ENCODE measurements at places on chromosomes 1 and 21.

DNA sequence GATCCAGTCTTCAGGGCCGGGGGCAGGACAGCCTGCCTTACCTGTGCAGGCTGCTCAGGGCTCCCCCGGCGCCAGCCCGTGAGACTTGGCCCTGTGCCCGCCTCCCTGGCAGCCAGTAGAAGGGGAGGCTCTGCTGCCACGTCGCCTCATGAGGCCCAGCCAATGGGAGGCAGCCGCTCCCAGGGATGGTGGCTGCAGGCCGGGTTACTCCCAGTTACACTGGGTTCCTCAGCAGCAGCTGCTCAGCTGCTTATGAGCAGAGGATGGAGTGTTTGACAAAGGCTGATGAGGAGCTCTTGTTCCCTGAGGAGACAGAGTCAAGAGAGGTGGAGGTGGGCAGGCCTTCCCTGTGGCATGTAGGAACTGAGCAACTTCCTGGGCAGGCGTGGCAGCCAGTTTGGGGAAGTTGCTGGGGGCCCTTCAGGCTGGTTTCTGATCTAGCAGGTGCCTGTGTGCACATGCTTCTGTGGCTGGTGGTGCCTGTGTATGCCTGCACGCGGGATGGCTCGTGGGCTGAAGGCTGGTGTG is 5.5 kb downstream of the MFSD2A start:
- no peak for DNase-seq

DNA sequence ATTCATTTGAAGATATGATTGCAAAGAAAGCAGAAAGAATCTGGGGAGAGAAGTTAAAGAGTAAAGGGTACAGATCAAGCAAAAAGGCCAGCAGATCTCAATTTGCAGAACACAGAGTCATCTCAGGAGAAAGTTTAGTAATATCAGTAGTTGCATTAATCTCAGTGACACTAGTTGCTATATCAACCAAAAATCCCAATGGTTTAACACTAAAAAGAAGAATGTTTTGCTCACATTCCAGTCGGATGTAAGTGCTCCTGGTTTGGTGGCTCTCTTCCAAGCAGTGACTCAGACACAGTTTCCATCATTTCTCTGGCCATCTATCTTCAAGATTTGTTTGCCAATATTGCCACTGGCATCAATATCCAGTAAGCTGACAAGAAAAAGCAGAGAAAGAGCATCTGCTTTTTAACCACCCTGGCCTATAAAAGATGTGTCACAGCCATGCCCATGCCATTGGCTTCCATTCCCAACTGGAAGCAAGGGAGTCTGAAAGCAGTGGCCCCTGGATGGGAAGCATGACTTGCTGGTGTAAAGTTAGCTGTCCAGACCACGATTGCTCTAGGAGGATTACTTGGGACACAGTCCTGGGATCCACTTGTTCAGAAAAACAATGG is 45.5 kb upstream of the AIM2 start:
- DNase-seq = no peak

DNA sequence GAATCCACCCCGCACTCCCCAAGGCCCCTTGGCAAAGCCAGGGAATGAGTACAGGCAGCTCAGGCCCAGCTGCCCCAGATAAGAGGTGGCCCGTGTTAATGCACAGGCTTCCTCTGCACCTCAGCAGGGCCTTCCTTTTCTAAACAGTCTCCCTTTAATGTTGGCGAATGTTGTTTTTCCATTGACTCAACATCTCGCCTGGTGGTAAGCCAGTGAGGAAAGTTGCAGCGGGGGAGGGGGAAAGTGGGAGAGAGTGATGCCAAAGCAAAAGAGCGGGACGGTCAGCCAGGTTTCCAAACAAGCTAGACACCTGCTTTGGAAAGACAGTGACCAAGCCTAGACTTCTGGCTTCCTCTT is 10.3 kb upstream of the PROX1 start:
- DNase-seq = no peak

DNA sequence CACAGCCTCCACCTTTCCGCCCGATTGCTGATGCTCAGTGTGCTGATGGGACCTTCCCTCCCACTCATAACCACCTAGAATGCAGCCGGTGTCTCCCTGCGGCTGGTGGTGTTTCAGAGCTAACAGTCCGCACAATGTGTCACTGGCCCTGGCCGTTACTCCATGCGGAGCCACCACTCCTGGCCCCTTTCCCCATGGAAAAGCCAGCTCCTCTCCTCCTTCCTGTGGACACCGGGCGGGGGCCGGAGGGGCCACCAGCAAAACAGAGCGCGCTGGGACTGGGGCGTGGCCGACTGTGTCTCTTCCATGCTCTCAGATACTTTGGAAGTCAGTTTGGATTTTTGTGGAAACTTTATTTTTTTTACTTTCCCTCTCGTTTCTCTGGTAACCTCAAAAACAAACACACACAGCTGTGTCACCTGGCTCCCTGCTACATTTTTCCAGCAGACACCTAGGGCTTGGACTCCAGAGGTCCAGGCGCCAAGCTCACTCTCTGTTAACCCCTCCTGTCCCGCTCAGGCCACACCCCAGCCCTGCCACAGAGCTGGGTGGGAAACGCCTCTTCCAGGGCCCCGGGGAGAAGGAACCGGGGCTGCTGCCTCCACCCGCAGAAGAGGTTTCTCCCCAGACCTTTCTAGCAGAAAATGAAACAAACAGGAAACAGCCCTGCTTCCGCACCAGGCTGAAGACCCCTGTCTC is 32.5 kb upstream of the COL6A2 start:
- DNase-seq = no peak

DNA sequence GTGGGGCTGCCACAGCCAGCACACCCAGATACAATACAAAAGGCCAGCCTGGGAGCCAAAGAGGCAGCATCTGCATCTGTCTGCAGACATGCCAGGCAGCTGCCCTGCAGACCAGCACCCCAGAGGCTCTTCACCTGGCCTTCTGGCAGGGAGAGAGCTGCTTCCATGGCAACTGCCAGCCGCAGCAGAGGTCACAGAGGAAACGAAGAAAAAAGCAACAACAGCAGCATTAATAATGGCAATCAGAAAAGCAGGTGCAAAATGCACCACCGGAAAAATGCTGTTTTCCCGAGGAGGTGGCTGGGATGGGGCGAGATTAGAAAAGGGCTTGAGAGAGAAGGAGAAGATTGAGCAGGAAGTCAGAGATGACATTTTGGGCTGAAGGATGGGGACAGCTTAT is 309.5 kb downstream of the PCP4 start:
- no peak for DNase-seq

DNA sequence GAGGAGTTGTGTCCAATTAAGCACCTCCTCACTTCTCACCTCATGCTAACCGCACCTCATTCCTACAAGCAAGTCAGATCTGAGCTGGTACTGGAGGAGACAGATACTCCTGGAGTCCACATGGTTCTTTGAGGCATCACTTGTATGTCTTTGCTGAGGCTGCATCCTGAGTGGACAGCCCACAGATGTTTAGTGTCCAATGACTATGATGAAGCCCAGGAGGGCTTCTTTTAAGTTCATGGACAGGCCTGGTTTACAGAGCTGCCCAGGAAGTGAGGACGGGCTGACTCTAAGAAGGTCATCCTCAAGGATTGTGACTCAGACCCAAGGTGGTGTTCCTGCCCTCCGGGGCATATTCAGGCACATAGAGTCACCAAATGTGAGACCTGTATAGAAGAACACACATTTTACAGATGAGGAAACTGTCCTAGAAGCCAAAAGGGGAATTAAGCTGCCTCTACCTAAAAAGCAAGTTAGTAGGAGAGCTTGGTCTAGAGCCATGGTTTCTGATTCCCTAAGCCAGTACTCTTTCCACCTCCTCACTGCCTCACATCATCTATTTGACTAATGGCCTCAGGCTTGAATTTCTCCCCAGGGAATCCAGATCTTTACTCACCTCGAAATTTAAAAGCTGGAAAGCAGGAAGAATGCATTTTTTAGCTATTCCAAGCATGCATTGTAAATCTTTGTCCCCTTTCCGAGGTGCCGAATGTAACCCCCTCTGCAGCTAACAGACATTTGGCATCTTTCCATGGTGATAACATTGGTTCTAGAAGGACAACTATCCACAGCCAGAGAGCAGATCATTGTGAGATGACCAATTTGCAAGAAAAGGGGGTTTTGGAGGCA is 228.1 kb downstream of the OMA1 start:
- DNase-seq = no peak

DNA sequence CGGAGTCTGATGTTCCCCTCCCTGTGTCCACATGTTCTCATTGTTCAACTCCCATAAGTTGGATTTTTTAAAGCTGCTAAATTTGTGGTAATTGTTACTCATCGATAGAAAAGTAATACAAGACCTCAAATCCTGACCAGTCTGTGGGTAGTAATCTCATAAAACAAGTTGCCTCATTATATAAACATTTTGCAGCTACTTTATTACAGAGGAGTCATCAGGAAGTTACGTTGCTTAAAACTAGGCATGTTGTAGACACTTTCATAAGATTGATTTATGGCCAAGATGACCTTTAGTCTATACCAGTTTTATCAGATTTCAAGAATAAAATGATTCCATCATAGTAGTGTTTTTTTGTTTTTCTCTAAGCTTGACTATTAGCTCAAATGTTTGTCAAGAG is 208.8 kb downstream of the GIPC2 start:
- DNase-seq = no peak

DNA sequence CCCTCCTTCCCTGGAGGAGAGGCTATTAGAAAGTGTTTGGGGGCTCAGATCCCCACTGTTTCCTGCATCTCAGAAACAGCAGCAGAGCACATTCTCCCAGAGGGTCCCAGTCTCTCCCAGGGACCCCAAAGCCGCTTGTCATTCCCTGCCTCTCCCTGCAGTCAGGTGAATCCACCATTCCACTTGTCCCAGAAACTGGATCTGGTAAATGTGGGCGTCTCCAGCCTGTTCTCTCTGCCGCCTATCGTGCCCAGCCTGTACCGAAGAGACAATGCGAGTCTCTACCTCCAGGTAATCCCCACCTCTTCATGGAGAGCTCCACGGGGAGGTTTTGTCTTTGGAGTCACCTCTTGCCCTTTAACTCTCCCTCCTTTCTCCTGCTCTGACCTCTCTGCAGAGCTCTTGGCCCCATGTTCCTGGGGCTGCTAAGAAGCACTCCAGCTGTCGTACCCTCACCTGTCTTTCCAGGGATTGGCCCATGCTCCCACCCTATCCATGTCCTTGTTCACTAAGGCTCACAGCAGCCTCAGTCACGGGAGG is 26.9 kb downstream of the INAVA start:
- DNase-seq = no peak

GRCh38 chr1:113579256-113580018 is 179.8 kb downstream of the PHTF1 start:
- no peak for DNase-seq

GRCh38 chr21:21028275-21028820 is 30.1 kb downstream of the NCAM2 start:
- DNase-seq = no peak

DNA sequence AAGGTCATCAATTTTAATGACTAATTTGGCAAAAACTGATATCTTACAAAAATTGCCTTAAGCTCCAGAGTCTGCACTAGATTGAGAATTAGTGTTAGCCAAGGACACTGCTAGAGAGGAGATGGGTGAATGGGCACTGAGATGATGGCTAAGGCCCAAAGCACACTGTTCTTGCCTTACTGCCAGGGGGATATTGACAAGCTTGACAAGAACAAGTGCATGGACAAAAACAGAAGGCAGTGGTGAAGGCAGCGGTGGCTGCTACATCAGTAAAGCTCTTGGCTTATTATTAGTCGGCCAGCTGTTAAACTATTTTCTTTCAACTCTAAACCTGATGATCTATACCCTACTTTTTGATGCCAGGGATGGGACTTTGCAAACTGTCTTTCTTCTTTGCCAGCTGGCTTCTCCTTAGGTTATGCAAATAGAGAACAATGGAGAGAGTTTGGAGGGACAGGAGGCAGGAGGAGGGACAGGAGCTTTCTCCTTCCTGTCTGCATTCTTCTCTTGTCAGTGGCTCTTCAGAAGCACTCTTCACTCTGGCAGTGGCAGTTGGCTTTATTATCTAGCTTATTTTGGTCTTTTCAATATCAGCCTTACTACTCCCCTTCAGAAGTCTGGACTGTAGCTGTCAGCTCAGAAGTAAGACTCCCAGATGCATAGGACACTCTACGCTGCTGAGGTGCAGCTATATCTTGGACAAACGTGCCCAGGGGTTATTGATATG is 853.5 kb upstream of the TMPRSS15 start:
- DNase-seq = no peak

DNA sequence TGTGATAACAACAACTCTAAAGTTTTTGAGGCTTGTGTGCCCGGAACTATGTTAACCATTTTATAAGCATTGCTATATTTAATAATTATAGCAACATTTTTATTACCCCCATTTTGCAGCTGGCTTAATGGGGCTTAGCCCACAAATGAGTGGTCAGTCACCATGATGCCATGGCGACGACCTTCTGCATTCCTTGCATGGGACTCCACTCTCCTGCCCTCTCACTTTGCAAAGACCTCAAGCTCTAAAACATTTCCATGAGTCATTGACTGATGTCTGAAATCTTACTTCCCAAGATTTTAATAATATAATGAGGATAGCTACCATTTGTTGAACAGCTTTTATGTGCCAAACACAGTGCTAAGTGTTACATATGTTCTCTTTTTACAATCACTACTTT is 15.4 kb downstream of the NGF start:
- no peak for DNase-seq

DNA sequence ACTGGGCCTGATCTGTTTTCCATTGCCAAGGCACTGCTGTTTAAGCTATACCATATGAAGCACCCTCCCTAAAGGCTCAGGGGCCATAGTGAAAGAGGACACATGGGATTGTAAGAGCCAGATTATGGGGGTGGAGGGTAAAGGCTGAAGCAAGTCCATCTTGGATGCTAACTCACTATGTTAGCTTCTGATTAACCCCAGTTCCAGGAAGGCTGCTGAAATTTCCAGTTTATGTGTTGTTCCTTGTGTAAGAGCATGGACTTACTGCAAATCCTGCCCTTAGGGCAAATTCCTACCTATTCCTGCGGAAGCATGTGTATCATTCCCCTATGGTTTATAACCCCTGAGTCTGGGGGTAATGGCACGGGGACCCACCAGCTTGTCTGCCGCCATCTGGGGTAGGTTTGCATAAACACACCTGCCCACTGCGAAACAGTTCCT is 91.8 kb upstream of the SERBP1 start:
- no peak for DNase-seq

DNA sequence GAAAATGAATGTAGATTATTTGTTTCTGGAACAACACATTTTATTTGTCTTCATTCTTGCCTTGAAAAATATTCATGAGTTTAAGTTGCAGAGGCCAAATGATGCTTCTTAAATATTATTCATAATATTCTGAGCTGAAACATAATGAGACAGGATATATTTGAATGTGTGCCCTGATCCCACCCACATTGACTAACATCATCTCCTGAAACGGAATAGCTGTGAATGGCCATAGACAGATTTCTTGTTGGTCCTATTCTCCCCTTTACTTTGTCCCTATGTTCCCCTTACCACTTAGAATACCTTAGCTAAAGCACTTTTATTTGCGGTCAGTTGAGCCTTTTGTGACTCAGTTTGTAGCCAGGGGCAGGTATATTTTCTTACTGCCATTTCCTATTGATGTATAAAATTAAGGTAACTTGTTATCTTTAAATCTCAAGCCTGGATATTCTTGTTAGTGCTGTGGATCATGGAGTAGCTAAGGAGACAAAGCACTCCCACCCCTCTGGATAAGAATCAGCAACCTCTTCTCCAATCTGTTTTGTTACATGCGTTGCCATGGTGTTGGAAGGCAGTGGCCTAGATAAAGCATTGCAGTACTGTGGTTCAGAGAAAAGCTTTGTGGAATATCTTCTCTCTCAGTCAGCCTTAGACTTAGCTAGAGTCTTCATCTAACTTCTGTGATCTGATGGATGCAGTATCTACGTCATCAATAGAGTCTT is 478.5 kb upstream of the DEPDC1 start:
- no peak for DNase-seq

- no peak for DNase-seq
Observed at GRCh38 chr21:29125191-29125590, 5.3 kb upstream of the MAP3K7CL start.

GRCh38 chr21:31201548-31201947 is 142.5 kb downstream of the TIAM1 start:
- no peak for DNase-seq

Measured in stimulated activated CD8-positive, alpha-beta memory T cell treated with anti-CD3 and anti-CD28 coated beads, Interleukin-15, amount 100 ng/mL, for 4 hours (primary cell).